ENCODE measurements at places on chromosomes 13 and 19.

DNA sequence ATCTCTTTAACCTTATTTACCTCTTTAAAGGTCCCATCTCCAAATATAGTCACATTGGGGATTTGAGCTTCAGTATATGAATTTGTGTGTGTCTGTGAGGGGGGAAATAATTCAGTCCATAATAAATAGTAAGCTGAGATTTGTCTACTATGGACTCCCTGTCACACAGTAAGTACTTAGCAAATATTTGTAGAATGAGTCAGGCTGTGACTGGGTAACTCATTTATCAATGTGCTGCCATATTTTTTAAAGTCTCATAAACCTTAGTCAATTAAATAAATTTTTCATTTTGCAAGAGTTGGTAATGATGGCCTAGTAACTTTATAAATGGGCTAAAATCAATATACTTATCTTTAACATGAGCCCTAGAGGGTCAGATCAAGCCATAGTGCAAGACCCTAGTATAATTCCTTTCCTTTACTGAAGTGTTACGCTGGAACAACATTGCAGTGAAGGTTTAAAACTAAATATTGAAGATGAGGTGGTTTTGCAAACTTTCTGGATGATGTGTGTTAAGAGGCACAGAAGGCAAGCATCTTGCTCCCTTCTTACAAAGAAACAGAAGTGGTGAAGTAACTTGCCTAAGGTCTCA, 305.1 kb downstream of the KCNRG start:
- DNase-seq: no peak

DNA sequence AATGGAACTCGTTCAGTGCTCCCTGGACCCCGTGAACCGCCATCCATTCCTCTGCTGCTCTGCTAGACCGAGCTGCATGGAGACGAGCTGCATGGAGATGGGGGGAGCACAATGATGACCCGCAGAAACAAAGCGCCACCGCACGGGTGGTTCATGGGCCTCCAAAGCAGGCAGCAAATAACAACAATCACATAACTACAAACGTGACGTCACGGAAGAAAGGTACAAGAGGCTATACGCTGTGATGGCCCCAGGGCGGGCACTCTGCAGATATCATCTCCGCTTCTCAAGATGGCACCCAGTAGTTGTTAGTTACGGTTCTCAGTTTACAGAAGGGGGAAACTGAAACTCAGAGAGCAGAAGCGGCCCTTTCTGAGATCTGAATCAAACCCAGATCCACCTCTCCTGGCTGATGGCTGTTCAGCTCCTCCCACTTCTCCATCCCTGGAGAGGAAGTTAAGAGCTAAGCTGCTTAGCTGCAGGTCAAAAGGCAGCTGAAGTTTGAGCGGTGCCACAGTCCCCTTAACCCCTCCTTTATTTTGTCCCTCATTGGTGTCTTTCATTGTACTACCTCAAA, 1.7 kb downstream of the ATP13A1 start:
- DNase-seq: no peak

GRCh38 chr13:52984881-52985363, 43.7 kb upstream of the OLFM4 start:
- no peak for DNase-seq

DNA sequence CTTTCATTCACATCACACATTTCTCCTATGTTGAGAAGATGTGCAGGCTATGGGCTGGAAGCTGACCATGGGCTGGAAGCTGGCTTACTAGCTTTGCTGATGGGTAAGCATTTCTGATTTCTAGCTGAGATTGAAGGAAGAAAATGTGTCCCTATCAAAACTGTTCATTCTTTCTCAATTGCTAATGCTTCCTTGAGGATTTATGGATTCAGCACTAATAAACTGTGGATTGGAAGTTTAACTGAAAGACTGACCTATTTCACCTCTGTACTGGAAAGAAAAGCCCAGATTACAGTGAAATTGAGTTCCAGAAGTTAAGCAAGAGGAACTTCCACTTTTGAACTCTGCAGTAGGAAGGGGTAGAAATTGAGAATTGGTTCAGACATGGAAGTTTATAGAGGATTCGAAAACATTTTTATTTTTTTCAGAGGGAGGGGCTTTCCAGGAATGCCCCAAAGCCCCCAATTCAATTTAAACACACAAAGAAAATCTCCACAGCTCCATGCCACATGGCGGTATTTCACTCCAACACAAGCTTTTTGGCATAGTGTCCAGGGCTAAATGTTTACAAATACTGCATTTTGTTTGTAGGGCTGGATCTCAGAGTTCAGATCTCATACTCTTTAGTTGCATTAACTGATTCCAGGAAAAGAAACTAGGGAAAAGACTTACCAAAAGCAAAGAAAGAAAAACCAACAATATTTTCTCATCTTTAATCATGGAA, 61.2 kb upstream of the ARGLU1 start:
- no peak for DNase-seq

- no peak for DNase-seq
Observed at GRCh38 chr19:7550987-7551761, 15.7 kb downstream of the PNPLA6 start.

DNA sequence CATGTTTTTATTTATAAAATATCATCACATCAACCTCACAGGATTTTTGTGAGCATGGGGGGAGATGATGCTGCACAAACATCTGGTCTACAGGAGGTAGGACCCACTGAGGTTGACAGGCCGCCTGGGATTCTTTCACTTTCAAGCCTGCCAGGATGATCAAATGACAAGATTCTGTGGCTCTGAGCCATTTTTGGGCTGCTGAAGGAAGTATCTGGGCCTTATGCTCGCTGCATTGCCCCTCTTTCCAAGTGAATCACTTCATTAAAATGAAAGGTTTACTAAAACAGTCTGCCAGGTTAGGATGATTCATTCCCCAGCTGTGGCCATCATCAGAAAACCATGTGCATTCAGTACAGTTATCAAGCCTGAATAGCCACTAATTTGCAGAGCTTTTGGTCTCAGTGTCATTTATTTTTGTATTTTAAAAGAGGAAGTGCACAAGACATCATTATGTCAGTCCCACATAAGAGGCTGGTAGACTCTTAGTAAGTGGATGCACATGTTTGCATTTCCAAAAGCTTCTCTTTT, 34.4 kb downstream of the STARD13 start:
- no peak for DNase-seq

GRCh38 chr19:33811736-33812387, 15.2 kb downstream of the KCTD15 start:
- DNase-seq: no peak

GRCh38 chr13:76425935-76426334, 460.3 kb downstream of the KCTD12 start:
- no peak for DNase-seq

DNA sequence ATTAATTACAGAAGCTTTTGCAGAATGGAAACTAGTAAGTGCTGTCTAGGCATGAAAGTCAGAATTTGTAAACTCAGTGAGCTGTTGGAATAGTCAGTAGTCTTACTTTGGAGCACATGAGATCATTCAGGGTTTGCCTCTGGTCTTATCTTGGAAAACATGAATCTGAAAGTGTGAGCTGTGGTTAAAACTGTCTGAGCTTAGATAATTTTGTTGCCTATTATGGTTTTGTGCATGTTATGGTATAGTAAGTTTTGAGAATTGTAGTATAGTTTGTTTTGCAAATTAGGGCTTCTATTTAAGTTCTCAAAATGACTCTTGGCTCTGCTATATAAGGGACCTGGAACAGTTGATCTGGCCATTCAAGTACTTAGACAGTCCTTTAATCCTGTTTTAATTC, 53.7 kb upstream of the TRPC4 start:
- no peak for DNase-seq

- DNase-seq: no peak
Observed at GRCh38 chr13:64709079-64709478, 2521.1 kb downstream of the PCDH9 start.

GRCh38 chr19:58513213-58513693, 1.5 kb upstream of the SLC27A5 start:
- DNase-seq: no peak

GRCh38 chr19:30066781-30067759, 125.0 kb downstream of the URI1 start:
- no peak for DNase-seq

GRCh38 chr13:99391781-99392469, 84.7 kb upstream of the GPR183 start:
- no peak for DNase-seq

DNA sequence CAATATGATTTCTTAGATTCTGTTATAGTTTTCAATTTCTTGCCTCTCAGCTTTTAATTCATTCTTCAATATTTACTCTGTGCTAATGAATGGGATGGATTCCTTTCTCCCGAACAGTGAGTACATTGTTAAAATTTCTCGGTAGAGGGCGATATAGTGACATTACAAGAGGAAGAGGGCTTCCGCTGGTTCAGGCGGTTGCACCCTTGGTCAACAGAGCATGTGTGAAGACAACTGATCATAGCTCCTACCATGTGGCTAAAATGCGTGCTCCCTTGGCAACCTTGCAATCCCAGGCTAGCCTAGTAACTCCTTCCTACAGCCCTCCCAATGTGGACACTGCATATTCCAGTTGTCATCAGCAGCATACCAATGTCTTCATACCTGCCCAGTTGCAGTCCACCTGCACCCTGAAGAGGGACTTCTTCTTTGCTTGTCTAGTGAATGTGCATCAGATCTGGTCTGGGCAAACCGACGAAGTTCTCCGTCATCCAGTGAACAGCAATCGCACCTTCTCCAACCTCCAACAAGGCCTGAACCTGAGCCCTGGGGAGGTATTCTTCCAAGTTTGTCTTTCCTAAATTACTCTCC, 653.0 kb upstream of the GPC6 start:
- DNase-seq: no peak

DNA sequence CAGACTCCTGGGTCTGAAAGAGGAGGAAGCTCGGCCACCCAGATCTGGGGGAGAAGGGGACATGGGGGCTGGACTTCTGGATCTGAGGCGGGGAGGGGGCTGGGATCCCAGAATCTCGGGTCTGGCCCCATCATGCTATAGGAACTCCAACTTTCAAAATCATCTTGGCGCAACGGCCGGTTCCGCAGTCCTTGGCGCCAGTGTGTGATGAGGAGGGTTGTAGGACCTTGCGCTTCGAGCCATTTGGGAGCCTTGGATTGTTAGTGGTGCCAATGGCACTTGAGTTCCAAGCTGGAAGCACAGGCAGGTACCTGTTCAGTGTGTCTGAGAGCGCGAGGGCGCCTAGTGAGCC, 324 bp downstream of the RUVBL2 start:
- no peak for DNase-seq

GRCh38 chr19:7916955-7917266, 2.3 kb downstream of the TGFBR3L start:
- no peak for DNase-seq

DNA sequence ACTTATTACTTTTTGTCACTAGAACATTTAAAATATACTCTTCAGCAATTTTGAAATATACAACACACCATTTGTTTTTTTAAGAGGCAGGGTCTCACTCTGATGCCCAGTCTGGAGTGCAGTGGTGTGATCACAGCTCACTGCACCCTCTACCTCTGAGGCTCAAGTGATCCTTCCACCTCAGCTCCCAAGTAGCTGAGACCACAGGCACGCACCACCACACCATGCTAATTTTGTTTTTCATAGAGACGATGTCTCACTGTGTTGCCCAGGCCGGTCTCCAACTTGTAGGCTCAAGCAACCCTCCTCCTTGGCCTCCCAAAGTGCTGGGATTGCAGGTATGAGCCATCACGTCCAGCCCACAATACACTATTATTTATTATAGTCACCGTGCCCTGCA, 2.6 kb downstream of the IGFL2 start:
- no peak for DNase-seq

GRCh38 chr13:98506322-98506721, 70.6 kb downstream of the STK24 start:
- no peak for DNase-seq

DNA sequence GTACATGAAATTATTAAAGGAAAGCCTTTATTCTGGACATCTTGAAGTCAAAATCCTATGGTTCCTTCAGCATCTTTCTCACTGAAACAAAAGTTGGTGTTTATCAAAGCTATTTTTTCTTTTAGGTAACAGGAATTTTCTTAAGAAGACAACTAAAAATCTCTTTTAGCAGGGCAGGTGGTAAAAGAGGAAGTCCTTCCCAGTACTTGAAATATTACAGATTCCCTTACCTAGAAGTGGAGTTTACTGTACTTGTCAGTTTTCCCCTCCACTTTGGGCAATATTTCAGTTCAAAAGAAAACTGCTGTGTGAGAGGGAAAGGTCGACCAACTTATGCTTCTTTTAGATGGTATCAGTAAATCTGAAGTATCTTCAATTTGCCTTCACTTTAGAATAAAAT, 64.3 kb upstream of the TDRD3 start:
- DNase-seq: no peak

Measured in activated naive CD4-positive, alpha-beta T cell (primary cell).